Subcutaneous adipose tissue (tissue), 4 donors: ENCODE measurements at places on chromosomes 1 and 21. TPM values are rescaled to one million over a fixed set of nuclear protein-coding genes. Genes with fewer than 3 reads are reported as not detected.

Gene CAMK1G
- not detected for total RNA-seq

Gene PUSL1
- 12.9 TPM for total RNA-seq

Gene PLEKHA6
- 2.0 TPM for total RNA-seq

Gene IGSF5
- total RNA-seq, result not detected

Gene TSPAN1
- total RNA-seq, result not detected

Gene CCDC190
- total RNA-seq, result not detected

Gene IFI16
- total RNA-seq, result 103 TPM

Gene SLC35F3
- not detected for total RNA-seq

Gene SPRR1A
- total RNA-seq, result not detected

Gene MRPS6
- total RNA-seq, result 32.8 TPM

Gene EPHA10
- total RNA-seq, result not detected

Gene PEX11B
- 17.0 TPM for total RNA-seq

Gene AKR7A3
- total RNA-seq, result not detected

Gene TFF3
- total RNA-seq, result 13.2 TPM

Gene LORICRIN
- total RNA-seq, result not detected

Gene TMEM125
- not detected for total RNA-seq

Gene SPSB1
- 47.6 TPM for total RNA-seq

Gene CFHR5
- not detected for total RNA-seq

Gene TPTE
- total RNA-seq, result not detected

Gene TSSK3
- not detected for total RNA-seq

Gene TTLL10
- total RNA-seq, result 0.19 TPM

Gene GBP3
- total RNA-seq, result 16.3 TPM
